ENCODE measurements at places on chromosomes 4 and X.
A peak's percentile ranks its signal among the peaks of the same experiment; 100 is the strongest.

GRCh38 chrX:136195247-136195646 is 47.9 kb downstream of the FHL1 start:
- no peak for DNase-seq

- DNase-seq = no peak
Observed at GRCh38 chrX:40867352-40867751, 132.0 kb upstream of the MED14 start.

DNA sequence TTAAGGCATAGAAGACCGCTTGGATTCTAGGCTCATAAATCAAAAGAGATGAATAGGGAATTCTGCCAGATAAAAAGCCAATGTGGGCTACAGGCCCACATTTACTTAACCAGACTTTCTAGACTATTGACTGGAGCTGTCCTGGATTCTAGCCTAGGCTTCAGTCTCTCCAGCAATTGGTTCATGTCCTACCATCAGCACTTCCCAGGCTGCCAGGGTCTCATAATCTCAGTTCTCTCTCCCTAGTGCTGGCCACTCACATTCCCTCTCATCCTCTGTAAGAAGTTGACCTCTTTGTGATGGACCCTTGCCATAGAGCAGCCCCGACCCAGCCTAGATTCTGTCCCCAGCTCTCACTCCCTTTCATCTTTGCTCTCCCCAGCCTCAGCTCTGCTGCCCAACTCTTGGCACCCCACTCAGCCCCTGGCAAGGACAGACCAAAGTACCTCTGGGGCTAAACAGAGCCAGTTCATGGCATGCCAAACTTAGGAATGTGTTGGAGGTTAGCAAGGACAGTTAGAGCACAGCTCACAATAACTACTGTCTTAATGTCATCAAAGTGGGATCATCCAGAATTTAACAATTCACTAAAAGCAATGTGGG is 396.2 kb downstream of the INPP4B start:
- no peak for DNase-seq

- DNase-seq = no peak
Observed at GRCh38 chr4:77174426-77174825, 17.4 kb downstream of the CCNG2 start.

- DNase-seq = peak; percentile 27
Observed at GRCh38 chr4:53929955-53930798, 134.2 kb downstream of the CHIC2 start.

GRCh38 chr4:183540410-183541009 is 35.7 kb downstream of the ING2 start:
- no peak for DNase-seq

DNA sequence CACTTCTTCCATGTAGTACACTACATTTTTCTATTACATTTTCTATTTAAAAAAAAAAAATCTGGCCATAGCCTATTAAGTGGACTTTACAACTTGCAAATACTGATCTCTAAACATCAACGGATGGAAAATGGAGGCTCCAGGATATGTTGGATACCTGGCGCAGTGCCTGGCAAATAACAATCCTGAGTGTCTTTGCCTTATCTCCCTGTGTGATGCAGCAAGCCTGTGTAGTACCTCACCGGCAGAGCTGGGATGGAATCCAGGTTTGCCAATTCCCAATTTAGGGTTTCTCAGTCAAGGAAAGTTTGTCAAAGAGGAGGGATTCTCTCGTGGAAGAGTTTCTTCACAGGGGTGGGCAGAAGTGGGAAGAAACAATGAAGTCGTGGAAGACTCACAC is 93.2 kb downstream of the KDR start:
- DNase-seq = no peak

DNA sequence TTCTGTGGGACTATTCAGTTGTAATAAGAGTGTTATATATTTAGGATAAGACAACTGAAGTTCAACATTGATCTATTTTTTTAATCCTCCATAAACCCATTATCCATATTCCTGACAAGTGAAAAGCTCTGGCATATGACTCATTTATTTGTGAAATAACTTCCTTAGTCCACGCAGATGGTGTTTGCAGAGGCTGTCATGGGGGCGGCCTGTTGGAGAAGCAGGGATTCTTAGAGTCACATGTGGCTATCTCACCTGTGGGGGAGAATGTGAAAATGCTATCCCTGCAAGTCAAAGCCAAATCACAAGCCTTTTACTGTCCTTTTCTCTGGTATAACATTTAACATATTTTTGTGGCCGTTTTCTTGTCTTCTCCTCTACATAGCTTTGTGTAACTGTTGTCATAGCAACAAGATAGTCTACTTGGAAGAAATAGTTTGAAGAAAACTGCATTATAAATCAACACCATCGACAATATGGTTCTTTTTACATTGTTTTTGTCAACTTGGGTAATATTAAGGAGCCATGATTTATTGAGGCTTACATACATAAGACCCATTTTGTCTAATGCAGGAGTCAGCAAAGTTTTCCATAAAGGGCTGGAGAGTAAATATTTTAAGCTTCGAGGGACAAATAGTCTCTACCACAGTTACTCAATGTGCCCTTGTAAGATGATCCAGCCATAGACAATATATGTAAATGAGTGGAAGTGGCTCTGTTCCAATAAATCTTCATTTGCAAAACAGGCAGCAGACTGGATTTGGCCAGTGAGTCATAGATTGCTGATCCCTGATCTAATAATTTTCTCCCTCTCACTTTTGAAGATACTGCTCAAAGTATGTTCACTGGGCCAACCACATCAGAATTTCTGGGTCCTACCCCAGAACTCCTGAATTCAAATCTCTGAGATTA is 395.0 kb downstream of the DTHD1 start:
- DNase-seq = no peak

DNA sequence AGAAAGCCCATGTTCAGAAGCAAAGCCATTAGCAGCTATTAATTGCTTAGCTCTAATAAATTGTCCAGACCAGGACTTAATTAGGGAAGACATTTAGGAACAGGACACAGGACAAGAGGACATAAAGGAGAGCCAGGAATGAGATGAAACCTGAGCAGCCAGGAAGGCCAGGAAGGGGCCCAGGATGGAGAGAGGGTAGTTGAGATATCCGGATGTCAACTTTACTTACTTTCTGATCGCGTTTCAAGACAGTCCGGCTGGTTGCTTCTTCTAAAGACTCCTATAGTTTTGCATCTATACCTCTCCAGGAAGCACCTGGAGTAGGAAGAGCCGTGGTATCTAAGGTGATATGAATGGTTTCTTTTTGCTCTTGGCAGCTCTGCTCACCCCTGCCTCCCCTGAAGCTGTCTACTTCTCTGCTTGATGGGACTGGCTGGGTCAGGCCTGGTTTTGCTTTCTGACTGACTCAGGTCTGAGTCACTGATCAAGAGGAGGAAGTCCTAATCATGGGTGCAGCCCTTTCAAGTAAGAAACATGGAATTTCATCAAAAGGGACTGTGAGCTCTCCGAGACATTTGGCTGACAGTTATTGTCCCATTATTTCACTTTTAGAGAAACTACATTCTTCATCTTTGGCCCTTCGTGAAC is 733.3 kb downstream of the RPA4 start:
- no peak for DNase-seq

GRCh38 chr4:170243662-170244288 is 154.0 kb upstream of the AADAT start:
- no peak for DNase-seq

DNA sequence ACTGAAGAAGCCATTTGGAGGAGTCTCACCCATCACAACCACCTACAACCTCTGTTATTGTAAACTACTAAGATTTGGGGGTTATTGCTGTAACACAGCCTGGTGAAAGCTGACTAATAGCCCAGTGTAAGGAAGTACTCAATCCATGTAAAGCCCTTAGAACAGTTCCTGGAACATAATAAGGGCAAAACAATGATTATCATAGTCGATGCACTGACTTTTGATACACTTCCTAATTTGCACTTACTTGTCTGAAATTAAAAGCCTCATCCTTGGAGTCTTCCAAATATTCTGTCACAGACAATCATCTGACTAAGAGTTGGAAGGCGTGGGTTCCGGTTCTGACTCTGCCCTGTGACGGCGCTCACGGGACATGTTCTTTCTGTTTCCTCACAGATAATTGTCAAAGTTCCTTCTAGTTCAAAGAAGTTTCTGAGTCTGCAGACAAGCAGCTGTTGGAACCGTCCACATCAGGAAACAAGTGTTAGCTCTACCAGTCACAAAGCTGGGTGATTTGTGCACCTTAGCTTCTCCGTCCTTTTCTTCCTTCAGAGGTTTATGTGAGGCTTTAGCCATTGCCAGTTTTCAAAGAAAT is 33.4 kb upstream of the RASGEF1B start:
- no peak for DNase-seq

GRCh38 chr4:124177647-124178425 is 534.7 kb downstream of the ANKRD50 start:
- DNase-seq = no peak

GRCh38 chr4:164383358-164384220 is 370.3 kb upstream of the SMIM31 start:
- peak; percentile 1 for DNase-seq

DNA sequence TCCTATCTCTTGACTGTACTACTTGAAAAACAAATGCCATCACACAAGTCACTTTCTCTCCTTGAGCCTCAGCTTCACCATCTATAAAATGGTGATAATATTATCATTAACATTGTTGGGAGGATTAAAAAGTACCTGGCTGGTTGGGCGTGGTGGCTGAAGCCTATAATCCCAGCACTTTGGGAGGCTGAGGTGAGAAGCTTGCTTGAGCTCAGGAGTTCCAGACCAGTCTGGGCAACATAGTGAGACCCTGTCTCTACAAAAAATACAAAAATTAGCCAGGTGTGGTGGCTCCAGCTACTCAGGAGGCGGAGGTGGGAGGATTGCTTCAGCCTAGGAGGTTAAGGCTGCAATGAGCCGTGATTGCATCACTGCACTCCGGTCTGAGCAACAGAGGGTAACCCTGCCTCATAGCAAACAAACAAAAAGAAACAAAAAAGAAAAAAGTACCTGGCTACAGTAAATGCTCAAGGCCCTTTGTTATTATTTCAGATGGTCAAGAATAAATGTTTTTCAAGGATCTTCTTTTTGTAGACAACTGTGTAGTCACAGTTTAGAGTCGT is 120.3 kb downstream of the CHRNA9 start:
- DNase-seq = no peak

GRCh38 chrX:46444011-46444410 is 101.2 kb downstream of the ZNF674 start:
- DNase-seq = no peak

DNA sequence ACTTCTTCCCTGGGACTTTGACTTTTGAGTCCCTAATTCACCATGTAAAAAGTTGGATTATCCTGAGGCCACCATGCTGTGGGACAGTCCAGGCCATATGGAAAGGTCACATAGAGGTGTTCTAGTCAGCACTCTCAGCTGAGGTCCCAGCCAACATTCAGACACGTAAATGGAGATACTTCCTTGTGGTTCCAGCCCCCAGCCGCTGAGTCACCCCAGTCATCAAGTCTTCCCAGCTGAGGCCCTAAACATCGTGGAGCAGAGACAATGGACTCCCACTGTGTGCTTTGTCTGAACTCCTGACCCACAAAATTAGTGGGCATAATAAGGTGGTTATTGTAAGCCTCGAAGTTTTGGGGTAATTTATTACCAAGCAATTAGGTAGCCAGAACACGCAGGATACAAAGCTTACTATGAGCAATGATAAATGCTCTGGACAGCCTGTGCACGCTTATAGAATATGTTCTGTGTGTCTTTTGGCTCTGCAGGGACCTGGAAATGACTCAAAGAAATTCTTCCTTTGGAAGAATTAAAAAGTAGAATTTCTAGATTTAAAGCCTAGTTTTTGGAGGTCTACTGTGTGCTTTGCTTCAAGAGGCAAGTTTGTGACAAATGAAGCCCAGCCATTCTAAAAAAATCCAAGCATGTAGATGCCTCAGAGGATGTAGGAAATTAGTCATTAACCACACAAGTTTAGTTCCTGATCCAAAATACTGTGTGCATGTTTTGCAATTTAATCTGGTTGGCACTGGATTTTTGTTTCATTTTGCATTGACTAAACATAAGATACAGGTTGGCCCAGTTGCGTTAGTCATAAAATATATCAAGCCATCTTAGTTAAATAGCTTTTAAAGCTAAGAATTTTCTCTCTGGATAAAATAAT is 33.2 kb upstream of the SLC9A7 start:
- DNase-seq = no peak

- no peak for DNase-seq
Observed at GRCh38 chrX:103344606-103345005, 11.7 kb upstream of the TCEAL9 start.

DNA sequence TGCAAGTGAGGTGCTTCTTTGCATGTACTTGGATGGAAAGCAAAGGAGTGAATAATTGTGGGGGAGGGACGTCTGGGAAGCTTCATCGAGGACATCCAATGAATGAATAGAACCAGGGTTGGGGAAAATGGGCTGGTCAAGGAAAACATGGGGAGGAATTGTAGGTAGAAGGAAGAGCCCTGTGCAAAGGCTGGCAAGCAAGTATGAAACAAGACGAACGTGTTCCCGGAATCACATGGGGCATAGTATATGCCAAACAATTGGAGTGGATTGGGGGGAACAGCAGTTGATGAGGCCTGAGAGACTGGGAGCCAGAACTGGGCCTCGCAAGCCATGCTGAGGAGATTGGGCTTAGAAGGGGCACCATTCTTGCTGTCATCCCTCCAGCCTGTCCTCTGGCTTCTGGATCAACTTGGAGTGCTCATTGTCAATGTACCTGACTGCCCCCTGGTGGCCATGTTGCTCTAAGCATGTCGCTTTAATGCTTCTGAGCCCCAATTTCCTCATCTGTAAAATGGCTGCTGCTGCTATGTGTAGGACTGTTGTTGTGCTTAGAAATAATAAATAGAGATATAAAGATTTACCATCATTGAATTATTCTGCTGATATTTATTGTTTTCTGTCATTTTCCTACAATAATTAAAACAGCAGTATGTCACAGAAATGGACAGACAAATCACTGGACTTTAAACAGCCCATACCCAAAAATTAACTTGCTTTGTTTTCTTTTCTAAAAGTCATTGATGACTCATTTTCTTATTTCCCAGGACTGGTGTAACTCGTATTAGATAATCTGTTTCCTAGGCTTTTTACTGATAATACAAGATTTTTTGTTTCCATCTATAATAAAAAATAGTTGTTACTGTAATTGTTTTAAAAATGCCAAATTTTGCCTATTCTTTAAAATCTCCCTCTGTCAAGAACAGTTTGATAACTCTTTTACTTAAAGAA is 66.4 kb downstream of the JADE3 start:
- DNase-seq = peak; percentile 53

DNA sequence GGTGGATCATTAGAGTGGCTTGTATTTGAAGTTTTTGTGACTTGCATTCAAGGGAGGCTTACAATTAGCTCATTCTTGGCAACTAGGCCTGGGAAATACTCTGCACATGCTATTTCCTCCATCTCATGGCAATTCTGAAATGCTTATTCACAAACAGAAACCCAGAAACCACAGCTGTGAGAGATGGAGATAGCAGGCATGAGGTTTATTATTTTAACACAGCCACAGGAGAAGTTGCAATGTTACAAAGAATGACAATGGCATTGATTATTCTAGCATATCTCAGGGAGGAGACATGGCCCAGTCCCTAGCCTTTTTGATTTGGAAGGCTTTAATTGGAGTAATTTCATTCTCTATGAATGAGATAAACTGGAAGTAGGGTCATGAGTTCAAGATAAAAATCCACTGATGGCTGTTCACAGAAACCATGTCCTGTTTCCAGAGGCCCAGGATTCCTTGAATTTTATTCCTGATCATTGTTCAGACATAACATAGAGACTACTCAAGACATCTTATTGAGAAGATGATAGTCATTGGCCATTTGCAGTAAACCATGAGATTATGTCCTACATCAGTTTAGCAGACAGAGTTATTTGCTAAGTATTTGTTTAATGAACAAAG is 123.9 kb downstream of the MID1 start:
- no peak for DNase-seq

Data from NCI-H2107 (cell line).